ENCODE measurements at places on chromosomes 2 and 18.

GRCh38 chr2:36967236-36967876, 1.0 kb upstream of the STRN start:
- DNase-seq = no peak

GRCh38 chr2:36287363-36288275, 68.0 kb upstream of the CRIM1 start:
- DNase-seq = no peak

DNA sequence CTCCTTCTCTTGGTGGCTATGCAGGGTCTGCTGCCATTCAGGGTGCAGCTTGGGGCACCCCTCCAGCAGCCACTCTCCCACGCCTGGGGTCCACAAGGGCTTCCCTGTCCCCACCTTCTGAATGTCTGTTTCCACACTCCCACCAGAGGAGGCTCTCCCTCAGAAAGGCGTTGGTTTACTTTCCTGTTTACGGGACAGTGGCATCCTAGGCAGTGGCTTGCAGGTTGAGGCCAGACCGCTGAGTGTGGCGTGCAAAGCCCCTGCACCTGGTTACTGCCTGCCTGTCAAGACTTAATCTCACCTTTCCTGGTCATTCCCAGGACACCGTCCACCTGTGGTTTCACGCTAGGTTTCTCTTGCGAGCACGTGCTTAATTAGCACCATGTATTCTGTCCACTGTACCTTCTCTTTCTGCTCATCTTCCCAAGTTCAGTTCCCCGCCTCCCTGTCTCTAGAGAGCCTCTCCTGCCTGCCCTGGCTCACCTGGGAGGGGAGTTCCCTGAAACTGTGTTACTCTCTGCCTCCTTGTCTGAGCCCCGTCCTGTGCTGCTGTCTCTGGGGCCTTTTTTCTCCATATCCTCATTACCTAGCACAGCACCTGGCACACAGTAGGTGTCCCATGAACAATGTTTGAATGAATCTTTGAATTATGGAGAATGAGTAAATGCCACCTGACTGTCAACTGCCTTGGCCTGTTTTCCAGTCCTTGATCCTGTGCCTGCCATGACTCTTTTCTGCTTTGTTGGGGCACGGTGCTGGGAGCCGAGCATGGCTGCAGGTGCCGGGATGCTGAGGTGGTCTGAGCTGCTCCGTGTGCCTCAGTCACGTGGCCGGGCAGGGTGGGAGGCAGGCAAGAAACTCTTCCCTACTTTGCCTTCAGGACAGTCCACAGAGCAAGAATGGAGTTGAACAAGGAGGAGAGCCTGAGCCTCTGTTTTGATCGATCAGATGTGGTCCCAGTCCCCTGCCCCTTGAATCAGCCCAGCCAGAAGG, 56.4 kb downstream of the ARHGEF4 start:
- DNase-seq = no peak

DNA sequence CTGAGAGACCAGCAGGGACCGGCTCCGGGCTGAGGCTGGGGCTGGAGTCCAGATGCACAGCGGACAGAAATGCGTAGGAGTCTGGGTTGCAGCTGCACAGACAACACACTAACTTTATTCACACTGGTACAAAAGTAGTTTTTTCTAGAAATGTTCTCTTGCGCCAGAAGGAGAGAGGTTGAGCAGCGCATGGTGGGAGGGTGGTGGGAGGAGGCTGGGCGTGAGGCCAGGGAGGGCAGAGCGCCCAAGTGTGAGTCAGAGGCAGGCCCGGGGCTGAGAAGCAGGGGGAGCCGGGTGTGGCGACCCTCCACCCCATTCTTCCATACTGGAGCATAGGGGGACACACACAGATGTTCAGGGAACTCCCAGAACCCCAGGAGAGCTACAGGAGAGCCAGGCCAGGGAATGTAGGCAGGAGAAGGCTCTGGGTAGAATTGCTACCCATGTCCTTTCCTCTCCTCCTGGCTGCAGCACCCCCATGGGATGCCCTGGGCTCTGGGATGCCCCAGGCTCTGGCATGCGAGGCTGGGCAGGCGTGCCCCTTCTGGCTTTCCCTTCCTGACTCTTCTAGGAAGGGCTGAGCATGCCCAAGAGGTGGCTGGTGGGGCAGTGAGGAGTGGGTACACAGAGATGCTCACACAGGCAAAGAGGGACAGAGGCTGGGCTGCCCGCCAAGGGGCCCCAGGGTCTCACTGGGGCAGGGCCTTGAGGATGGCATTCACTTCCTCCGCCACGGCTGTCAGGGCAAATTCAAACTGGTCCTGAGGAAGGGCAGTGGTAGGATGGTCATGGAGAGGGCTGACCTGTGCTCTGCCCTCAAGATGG, 10.6 kb downstream of the DNAJB2 start:
- no peak for DNase-seq

DNA sequence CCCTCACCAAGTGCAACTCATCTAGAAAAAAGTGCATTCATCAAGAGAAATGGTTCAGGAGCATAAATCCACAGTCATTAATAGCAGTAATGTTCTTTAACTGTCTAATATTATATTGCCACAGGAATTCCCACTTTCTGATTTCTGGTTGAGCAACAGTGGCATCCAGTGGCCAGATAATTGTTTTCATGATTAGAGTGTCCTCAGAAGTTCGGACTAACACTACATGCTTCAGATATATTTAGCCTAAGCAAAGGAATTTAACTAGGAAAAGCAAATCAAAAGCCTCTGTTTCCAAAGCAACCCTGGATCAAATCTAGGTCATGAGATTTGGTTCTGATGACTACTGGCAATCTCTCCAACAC, 9.8 kb upstream of the ERBB4 start:
- DNase-seq = no peak

DNA sequence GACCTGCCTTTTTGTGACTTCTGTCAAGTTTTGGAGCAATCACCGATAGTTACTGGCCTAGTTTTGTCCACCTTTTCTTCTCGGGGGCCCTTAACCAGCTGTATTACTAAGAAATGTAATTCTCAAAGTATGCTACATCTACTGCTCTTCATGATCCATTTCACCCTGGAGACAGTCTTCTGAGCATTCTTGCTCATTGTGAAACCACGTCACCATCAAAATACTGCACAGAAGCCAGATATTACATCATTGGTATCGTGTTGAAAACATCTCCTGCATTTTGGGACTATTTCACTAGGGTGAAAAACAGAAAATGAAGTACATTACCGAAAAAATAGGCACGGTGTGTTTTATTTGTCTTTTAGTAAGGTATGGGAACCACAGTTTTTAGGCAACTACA, 11.7 kb downstream of the LYPD6B start:
- no peak for DNase-seq

Data from CD4-positive, alpha-beta T cell treated with Interleukin-4 for 4 hours (primary cell).